ENCODE measurements at places on chromosomes 7 and 10.

GRCh38 chr10:125257521-125258108, 97.3 kb upstream of the CTBP2 start:
- DNase-seq, result no peak

DNA sequence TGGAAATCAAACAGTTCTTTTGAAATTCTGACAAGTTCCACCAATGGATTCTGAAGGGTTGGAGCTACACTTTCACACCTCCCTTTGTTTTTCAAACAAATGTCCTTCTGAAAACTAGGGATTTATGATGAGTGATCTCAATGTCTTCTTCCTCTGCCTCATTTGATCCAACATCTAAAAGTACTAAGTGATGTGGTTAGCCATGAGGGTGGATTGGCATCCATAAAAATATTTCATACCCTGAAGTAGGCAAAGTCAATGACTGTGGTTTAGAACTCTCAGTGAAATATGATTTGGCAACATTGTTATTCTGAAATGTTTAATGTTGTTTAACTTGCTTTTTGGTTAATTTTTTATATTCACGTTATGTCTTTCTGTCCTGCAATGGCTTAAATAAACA, 136.9 kb downstream of the MBL2 start:
- DNase-seq, result no peak

DNA sequence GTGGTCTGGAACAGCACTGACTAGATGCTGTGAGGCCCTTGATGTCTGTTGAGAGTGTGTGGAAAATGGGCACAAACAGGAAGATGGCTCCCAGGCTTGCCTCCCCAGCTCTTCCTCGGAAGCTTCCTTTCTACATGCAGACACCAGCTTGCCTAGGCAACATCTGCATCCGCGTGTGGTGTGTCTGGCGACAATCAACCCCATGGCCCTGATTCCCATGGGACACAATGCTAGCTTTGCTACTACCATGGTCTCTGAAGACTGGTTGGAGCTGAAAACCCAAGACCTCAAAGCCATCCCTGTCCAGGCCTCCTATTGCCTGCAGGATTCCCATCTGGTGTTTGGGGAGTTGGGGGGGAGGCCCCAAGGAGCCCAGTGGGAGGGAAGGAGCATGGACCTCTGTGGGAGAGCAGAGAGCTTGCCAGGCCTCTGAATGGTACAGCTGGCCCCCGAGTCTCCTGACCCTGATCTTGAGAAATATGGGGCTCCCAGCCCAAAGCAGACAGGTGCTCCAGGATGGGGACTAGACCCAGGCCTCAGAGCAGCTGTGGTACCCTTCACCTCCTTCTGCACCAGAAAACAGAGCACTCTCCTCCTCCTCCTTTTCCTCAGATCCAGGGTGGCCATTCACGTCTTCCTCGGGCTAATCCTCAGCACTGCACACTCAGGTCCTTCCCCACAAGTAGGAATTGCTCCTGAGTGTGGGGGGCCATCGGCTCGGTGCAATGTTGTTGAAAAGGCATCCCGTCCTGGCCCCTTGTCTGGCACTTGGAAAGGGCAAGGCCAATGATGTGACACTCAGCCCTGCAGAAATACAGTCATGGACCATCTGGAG, 57.6 kb downstream of the ARHGAP22 start:
- no peak for DNase-seq

DNA sequence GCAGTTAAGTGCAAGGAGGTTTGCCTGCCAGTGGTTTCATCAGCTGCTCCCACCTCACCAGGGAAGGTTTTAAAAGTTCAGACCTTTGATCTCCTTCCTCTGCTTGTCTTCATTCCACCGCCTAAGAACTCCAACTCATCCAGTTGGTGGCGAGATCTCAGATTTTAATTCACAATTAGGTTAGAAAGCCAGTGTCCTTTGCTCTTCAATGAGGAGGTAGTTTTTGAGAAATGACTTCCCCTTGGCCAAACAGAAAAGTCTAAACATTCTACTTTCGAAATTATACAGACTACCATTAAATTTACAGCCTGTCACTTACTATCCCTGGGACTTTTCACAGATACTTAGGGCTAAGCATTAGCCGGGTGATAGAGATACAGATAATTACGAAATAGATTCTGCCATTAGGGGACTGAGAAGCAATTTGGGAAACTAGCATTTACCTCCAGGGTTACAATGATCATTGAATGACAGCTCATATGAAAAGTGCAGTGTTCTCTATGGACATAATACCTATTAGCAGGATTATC, 513.4 kb upstream of the GHITM start:
- DNase-seq, result no peak

DNA sequence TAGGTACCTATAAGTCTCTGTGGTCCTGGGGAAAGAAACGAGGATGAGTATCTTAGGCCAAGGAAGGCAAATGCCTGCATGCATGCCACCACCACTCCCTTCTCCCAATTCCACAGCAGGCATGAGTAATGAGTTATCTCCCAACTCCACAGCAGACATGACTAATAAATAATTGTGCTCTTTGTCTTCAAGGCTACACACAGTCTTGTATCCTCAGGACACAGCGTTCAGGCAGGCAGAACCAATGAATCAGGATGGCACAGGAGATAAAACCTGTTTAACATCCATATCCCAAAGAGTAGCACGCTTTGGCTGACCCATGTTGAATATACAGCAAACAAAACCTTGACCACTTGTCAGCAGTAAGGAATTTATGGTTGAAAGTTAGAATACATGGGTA, 229.7 kb upstream of the NFE2L3 start:
- no peak for DNase-seq

DNA sequence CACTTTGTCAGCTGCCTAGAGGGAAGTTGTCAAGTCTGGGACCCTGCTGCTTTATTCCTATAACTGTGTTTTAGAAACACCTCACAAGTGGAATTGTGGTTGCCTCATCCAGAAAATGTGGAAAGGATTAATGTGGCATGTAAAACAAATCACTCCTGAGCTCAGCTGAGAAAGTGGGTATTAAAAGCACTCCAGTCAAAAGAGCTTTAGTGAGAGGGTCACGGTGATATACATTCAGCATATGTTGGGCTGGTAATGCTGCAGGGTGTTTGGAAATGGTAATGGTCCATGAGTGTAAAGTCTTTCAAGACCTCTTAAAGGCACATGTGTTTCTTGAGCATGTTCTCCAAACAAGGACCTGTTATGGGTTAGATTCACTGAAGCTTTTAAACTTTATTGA, 318.2 kb upstream of the MEOX2 start:
- DNase-seq, result no peak

DNA sequence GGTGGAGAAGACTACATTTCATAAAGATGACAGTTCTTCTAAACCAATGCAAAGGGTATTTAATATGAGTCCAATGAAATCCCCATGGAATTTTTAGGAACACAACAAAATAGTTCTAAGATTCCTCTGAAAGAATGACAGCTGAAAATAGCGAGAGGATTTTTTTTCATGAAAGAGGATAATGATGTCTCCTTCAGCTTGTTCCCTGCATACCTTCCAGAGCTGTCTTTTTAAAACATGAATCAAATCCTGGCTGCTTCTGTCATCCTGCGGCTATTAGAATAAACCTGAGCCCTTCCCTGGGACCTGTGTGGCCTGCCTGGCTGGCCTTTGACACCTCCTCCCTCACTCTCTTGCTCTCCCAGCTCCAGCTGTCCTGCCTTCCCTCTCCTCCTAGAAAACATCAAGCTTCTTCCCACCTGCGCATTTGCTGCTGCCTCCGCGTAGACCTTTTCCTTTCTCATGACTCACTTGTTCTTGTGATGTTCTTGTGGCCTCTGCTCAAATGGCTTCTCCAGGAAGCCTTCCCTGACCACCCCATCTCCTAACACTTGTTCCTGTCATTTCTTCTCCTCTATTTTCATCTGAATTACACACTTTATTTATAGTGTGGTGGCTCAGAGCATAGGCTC, 57.4 kb downstream of the EEPD1 start:
- no peak for DNase-seq

DNA sequence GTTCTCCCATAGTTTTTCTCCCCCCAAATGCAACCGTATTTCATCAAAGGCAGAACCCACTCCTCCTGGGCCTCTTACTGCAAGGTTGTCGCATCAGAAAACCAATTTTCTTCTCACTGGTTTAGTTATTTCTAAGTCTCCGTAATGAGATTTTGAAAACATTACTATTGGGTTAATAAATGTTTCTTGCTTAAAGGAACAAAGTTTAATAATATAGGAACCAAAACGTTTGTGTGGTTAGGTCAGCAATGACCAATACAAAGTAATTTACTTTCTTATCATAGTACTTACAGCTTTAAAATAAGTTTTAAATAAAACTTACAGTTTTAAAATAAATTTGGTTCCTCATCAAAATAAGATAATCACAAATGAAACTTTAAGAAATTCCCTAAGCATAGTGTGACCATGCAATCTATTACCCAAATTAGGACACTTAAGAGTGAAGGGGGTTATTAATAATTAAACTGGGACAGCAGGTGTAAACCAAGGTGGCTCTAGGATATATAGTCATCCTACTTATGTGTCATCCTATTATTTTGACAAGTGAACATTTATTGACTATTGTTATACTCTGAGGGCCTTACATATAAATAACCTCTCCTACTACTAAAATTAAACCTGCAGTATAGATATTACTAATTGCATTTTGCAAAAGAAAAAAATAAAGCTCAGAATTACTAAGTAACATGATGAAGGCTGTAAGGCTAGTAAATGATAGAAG, 415.4 kb upstream of the LRRN3 start:
- DNase-seq, result no peak

GRCh38 chr10:42490368-42490767, 148.0 kb downstream of the ZNF33B start:
- DNase-seq, result no peak

- no peak for DNase-seq
Measured at GRCh38 chr10:521261-522250, 167.9 kb downstream of the DIP2C start.

- no peak for DNase-seq
Measured at GRCh38 chr7:8629504-8629903, 196.1 kb downstream of the NXPH1 start.

DNA sequence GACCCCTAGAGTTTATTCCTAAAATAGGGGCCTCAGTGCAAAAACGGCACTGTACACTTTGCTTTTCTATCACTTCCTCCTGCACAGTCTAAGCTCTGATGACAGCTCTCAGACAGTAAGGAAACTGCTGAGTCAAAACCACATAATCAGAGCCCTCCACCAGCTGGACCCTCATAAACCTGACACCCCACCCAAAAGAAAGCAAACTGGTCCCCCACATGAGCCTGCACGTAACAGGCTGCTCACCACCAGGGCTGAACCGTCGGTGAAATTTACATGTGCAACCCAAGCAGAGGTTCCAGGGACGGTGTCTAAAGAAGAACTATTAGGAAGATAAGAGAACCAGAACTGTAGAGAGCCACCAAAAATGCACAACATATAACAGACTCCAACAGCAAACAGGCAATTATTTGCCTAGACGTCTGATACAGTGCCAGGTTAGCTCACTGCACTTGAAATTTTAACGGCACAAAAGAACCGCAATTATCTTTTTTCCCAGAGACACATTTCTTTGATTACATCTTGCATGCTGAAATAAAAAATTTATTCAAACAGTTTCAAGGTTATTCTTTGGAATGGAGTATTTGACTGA, 19.6 kb downstream of the SGMS1 start:
- no peak for DNase-seq

DNA sequence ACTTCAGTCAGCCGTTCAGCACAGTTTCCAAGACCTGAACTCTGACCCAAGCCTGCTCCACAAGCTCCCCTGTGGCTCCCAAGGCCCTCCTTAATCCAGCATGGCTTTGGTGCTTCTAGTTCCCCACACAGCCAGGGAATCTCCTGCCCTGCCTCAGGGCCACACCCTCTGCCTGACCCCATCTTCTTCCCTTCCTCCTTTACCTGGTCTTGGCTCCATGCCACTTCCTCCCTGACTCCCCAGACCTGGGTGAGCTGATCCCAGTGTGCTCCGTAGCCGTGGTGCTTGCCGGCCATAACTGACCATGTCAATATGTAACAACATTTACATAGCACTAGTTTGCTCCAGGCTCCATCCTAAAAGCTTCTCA, 20.0 kb downstream of the TMEM273 start:
- no peak for DNase-seq

DNA sequence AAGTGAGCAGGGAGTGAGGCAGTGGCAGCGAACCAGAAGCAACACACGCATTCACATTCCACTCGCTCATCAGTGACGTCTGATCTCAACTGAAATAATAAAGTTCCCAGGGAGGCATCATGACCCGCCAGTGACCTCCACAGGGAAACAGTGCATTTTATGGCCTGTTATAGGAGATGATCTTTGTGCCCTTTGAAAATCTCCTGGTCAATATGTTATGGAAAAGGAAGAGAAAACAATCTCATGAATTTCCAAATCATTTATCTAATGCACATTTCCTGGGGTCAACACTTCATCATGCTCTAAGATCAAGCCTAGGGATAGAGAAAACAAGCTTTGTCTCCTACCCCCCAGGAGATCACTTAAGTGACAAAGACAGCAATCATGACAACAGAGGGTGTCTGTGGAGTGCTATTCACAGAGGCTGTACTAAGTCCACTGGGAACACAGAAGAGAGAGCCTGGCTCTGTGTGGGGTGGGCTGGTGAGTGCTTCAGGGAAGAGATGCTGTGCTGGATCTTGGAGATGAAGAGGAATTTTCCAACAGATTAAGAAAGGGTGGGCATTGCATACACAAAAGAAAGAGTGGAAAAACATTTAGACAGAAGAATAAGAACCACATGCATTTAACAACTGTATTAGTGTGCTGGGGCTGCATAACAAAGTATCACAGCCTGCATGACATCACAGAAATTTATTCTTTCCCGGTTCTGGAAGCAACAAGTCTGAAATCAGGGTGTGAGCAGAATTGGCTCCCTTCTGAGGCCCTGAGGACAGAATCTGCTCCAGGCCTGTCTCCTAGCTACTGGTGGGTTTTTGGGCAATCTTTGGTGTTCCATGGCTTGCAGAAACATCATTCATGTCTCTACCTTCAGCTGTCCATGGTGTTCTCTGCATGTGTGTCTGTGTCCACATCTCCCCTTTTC, 613.9 kb upstream of the IGFBP3 start:
- no peak for DNase-seq

DNA sequence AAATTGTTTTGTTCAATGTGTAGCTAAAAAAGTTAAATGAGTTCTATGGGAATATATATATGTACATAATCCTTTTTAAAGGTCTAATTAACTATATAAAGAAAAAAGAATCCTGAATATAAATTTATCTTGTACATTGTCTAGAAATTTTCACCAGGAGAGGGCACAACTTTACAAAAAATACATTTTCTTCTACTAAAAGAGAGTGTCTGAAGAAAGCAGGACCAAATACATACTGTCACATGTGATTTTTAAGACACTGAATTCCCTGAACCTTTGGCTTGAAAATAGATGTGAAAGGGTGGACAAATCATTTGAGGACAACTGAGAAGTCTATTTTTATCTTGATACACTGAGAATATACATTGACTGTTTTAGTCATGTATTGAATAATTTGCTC, 204.3 kb downstream of the DGKB start:
- no peak for DNase-seq

- no peak for DNase-seq
Measured at GRCh38 chr7:114152314-114152938, 233.6 kb upstream of the PPP1R3A start.

GRCh38 chr10:63670291-63670898, 149.2 kb downstream of the REEP3 start:
- no peak for DNase-seq

GRCh38 chr7:50505553-50506210, 55.5 kb upstream of the FIGNL1 start:
- DNase-seq, result no peak

- no peak for DNase-seq
Measured at GRCh38 chr10:112246-112645, 23.0 kb upstream of the ZMYND11 start.

GRCh38 chr10:132726194-132726593, 59.8 kb downstream of the NKX6-2 start:
- DNase-seq, result no peak

Measured in T-helper 17 cell (primary cell).